SJSA1 (cell line): ENCODE measurements at places on chromosomes 6 and 20.

GRCh38 chr6:127204281-127204680 is 62.4 kb upstream of the RNF146 start:
- no peak for DNase-seq

GRCh38 chr6:36752187-36752885 is 54.7 kb downstream of the RAB44 start:
- no peak for DNase-seq

- DNase-seq = no peak
Measured at GRCh38 chr6:971981-972640, 279.2 kb upstream of the EXOC2 start.

DNA sequence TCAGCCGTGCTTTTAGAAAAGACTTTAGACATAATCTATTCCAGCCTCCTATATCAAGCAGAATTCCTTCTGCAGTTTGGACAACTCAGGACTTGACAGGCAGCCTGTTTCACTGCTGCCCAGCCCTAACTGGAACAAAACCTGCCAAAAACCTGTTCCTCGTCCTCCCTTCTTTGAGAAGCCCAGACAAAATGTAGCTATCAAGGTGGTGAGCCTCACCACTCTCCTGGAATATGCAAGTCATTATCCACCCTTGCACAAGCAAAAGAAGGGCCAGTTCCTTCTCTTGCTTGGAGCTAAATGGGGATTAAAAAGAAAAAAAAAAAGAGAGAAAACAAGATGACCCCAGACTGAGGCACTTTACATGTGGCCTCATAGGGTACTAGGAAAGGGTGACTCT is 64.2 kb downstream of the TFAP2A start:
- no peak for DNase-seq

DNA sequence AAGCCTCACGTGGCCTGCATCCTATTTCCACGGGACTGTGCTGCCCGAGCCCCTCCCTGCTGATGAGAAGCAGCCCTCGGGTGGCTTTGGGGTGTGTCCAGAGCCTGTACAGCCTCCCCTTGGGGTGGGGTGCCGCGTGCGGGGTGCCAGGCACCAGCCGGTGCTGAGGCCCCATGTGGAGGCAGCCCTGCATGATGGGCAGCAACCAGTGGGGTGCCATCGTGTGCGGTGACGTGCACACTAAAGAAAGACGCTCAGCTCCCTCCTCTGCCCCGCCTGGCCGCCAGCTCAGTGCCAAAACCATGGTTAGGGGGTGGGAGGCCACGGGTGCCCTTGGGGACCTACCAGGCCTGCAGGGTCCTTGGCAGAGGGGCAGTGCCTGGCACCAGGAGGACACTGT is 26.2 kb downstream of the NTSR1 start:
- DNase-seq = no peak

GRCh38 chr6:42572523-42572922 is 8.7 kb downstream of the UBR2 start:
- DNase-seq = no peak

GRCh38 chr6:122184401-122184827 is 215.0 kb upstream of the HSF2 start:
- DNase-seq = no peak

DNA sequence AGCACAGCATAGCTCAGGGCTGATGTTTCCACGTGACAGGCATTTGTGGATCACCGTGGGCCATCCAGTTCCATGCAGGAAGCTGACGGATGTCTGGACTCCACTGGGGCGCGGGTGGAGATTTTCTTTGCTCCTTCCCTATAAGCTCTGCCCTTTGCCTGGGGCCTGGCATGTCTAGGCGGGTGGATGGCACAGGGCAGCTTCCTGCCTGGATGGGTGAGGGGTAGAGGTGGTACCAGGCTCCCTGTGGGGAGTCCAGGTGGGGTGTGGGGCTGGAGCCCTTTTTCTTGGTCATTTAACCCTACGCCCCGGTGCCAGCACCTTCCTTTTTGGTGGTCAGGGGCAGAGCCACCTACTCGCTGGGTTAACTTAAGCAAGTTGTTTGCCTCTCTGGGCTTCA is 10.4 kb downstream of the FAM110A start:
- no peak for DNase-seq

GRCh38 chr6:33290459-33290858 is 1.1 kb downstream of the PFDN6 start:
- no peak for DNase-seq

- no peak for DNase-seq
Measured at GRCh38 chr20:42862446-42862845, 327.3 kb downstream of the PTPRT start.

- peak; percentile 16 for DNase-seq
Measured at GRCh38 chr6:139250296-139251044, 41.3 kb downstream of the TXLNB start.

- no peak for DNase-seq
Measured at GRCh38 chr6:28814032-28814976, 109.5 kb downstream of the TRIM27 start.

DNA sequence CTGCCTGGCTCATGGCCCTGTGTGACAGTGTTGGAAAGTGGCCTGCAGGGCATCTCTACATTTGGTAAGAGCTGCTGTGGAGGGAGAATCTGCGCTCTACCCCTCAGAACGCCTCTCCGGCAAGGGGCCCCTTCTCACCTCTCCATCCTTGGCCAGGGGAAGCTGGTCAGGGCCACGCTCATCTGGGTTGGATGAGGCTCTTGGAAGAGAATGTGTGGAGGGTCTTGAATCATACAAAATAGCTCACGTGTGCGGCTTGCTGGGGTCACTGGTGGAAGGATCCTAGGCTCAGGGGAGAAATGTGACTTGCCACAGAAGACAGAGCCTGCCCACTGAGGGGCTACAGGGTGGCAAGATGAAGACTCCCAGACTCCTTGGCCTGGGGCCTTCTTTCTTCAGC is 105.0 kb downstream of the SCML4 start:
- DNase-seq = no peak

GRCh38 chr20:16599257-16599656 is 26.0 kb upstream of the KIF16B start:
- no peak for DNase-seq

DNA sequence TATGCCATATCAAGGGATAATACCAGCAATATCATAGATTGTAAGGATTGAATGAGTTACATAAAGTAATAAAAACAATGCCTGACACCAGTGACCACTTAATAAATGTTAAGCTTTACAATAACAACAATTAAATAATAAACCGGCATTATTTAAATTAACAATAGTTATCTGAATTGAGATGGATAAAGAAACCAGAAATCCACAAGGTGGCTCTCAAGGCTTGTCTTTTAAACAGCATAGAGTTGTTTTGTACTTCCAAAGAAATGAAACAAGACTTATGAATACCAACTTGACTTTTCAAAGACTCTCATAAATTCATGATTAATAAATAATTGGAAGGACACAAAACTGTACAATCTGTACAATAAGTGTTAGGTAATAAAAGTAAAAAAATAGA is 203.1 kb downstream of the ASCC3 start:
- no peak for DNase-seq

- DNase-seq = peak; percentile 72
Measured at GRCh38 chr20:54133434-54134427, 40.1 kb downstream of the CYP24A1 start.

DNA sequence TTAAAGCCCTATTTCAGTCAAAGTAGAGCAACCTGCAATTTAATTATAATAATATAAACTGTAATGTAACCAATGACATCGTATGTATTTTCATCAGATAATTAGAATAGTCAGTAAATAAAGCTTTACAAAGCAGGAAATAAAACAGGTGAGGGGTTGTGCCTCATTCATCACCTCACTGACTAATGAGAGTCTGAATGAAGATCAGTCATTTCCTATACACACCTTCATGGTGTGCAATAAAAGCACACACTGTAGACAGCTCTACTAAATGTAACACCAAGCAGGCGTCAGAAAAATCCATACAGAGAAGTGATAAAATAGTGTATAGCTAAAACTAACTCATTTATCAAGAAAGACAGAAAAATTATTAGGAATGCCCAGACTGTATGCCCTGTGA is 105.9 kb downstream of the MAN1A1 start:
- no peak for DNase-seq

GRCh38 chr6:161882196-161882765 is 608.4 kb upstream of the AGPAT4 start:
- no peak for DNase-seq

GRCh38 chr6:89430201-89430962 is 2.6 kb upstream of the ANKRD6 start:
- no peak for DNase-seq

DNA sequence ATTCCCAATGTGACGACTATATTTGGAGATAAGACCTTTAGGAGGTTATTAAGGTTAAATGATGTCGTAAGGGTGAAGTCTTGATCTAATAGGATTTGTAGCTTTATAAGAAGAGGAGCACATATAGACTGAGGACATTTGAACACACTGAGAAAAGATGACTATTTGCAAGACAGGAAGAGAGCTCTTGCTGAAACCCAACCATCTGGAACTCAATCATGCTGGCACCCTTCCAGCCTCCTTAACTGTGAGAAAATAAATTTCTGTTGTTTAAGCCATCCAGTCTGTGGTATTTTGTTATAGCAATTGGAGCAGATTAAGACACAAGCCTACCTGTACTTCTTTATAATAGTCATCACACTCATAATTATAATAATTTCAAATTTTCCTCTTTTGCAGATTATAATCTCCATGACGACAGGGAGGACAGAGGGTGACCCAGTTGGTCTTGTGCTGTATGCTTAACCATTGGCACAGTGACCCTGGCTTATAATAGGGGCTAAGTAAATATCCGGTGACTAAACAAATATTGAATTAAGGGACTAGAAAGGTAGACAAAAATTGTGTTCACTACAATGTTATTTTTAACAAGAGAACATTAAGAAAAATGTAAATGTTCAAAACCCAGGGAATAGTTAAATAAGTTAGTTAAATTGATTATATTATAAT is 206.4 kb upstream of the HDDC2 start:
- DNase-seq = no peak

- no peak for DNase-seq
Measured at GRCh38 chr20:4490606-4491280, 231.0 kb upstream of the PRND start.

DNA sequence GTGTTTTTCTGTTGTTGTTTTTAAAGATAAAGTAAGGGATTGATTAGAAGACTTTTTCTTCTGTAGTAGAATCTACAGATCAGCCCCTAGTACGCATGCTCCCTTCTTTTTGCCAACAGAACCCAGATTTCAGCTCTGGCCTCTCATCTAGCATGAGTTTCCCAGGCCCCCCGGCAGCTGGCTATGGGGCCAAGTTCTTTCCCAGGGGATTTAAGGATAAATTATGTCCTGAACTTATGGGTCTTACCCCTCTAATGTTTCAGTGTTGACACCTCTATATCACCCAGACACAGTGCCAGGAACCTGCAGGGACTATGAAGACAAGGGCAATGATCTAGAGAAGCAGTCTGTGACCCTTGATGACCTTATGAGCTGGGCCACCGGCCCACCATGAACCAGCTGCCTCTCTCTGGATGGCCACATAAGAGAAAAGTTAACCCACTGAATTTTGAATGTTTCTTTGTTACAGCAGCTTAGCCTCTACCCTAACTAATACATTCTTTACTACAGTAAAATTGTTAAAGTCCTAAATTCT is 150.5 kb downstream of the UNC5CL start:
- no peak for DNase-seq

DNA sequence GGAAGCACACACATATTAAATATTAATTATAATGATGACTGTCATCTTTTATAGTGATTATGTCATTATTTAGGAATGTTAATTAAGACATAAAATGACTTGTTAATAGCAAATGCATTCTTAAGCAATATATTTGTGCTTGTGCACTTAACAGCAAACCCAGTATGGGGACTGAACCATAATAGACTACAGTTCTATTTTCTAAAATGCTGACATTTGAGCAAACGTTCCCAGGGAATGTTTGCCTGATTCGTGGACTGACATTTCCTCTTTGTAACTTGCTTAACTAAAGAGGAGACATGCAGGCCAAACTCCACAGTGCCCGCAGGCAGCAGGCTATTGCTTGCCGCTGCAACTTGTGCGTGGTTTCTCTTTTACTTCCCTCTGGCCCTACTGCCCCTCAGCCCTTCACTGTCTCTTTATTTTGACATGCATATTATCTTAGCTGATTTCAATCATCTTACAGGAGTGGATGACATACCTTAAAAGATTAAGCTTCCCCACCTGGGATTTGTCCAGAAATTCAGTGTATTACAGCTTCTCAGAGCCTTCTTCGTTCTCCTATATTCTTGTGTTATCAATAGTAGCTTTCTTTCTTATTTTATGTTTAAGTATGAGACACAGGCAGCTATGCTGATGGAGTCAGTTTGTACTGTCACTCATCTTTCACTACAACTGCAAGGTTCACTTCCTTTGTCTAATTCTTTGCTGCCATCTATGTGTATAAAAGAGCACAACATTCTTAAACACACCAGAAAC is 141.5 kb downstream of the GMDS start:
- peak; percentile 54 for DNase-seq

DNA sequence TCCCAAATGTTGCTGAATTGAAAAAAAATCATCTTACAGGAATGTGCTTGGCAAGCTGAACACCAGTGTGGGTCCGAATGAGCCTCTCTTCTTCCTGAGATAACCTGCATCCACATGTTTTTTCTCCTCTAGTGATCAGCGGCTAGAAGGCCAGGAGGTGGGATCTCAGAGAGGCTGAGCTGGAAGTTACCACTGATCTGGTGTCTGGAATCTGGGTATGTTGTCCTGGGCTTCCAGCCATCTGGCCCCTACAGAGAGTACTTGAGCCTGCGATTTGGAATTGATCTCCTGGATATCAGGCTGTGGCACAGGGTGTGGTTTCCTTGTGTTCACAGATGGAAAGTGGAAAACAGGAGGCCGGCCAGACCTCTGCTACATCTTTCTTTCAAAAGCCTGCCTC is 35.9 kb downstream of the SULF2 start:
- no peak for DNase-seq

GRCh38 chr6:19668710-19669109 is 168.5 kb upstream of the ID4 start:
- DNase-seq = no peak

DNA sequence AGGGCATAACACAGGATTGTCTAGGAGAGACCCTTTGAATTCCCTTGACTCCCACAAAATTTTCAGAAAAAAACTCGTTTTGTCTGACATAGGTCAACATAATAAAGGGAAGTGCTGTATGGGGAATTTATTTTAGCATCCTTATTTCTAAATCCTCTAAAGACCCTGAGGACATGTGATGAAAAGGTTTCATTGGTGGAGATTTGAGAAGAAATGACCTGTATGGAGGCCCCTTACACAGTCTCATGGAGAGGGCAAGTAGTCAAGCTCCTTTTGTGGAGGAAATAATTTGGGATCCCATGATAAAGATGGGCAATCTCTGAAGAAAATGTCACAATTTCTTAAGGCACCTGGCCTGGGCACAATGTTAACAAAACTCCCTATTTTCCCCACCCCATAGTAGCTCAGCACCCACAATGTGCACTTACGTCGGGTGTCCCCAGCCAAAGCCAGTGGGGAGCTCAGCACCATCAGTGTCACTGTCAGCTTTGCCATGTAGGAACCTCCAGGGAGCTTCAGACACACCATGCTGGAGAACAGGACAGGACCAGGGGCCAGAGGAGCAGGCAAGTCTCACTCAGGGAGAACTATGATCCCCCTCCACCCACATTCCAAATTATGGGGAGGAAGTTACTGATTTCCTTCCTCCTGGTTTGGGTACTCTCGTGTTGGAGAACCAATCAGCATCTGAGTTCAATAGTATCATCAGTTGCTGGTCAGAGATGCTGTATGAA is at the start of gene HLA-DRB5:
Gene HLA-DRB5 (minus strand): TSS at position 591 of the 734 bp plus-strand sequence. CDS start 63 bp downstream, at position 528.
- peak; percentile 9 for DNase-seq
